Stimulated activated CD8-positive, alpha-beta memory T cell treated with anti-CD3 and anti-CD28 coated beads, Interleukin-15, amount 100 ng/mL, for 4 hours (primary cell): ENCODE measurements at places on chromosomes 12 and 14.

DNA sequence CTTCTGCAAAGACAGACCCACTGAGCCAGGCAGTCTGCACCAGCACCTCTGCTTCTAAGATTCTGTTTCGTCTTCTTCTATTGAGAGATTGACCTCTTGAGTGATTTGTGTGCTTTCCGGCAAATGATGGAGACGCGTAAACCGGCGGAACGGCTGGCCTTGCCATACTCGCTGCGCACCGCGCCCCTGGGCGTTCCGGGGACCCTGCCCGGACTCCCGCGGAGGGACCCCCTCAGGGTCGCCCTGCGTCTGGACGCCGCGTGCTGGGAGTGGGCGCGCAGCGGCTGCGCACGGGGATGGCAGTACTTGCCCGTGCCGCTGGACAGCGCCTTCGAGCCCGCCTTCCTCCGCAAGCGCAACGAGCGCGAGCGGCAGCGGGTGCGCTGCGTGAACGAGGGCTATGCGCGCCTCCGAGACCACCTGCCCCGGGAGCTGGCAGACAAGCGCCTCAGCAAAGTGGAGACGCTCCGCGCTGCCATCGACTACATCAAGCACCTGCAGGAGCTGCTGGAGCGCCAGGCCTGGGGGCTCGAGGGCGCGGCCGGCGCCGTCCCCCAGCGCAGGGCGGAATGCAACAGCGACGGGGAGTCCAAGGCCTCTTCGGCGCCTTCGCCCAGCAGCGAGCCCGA lies 703 bp downstream of the ASCL4 start:
- DNase-seq: no peak

DNA sequence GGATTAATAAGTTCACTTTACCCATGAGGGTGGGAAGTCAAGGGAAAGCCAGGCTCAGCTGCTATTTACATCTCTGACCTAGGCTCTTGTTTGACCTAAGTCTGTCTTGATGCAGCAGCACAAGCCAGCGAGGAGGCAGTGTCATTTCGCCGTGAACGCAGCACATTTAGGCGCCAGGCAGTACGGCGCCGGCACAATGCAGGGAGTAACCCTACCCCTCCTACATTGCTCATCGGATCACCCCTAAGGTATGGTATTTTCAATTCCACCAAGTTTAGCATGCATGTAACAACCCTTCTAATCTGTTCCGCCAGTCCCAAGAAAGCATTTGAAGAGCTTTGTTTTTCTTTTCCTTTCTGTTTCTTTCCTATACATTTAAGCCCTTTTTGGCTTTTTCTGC lies 81.2 kb downstream of the PCNX1 start:
- no peak for DNase-seq

- DNase-seq: no peak
Measured at GRCh38 chr12:81987371-81987770, 228.2 kb upstream of the PPFIA2 start.

- no peak for DNase-seq
Measured at GRCh38 chr12:100857418-100857817, 62.8 kb downstream of the ANO4 start.

DNA sequence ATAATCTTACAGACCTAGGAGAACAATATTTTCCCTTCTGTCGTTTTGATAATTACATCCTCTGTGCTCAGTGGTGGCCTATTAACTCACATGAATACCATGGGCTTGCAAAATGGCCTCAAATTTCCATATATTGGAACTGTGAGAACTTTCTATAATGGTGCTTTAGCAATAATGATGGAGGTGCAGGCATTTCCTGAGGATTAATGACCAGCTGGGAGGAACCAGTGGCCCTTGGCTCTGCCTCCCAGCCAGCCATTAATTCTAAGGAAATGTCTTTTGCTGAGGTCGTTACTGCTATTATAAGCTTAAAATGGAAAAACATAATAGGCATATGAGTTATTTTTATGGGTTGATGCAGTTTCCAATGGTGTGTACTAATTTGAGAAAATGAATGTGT lies 33.6 kb downstream of the HMGA2 start:
- DNase-seq: no peak

- no peak for DNase-seq
Measured at GRCh38 chr12:109811624-109811995, 21.6 kb downstream of the TRPV4 start.

DNA sequence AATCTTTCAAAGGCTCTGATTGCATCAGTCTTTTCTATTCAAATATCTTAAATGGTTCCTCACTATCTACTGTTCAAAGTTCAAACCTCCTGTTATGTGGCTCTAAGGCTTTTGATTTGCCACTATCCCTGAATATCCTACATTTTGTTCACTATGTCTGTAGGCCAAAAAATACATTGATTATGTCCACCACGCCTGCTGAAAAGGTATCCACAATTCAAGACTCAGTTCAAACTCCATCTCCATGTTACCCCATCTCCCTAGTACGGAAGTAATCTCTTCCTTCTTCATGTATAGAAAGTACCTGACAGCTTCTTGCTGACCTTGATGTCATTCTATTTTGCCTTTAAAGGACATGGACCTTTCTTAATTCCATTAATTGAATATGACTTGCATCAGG lies 24.8 kb downstream of the TAOK3 start:
- no peak for DNase-seq

- no peak for DNase-seq
Measured at GRCh38 chr12:22670762-22671161, 45.8 kb downstream of the ETNK1 start.

- no peak for DNase-seq
Measured at GRCh38 chr12:27277846-27278260, 33.8 kb downstream of the STK38L start.

GRCh38 chr14:75614179-75614578 lies 35.8 kb downstream of the FLVCR2 start:
- DNase-seq: no peak

DNA sequence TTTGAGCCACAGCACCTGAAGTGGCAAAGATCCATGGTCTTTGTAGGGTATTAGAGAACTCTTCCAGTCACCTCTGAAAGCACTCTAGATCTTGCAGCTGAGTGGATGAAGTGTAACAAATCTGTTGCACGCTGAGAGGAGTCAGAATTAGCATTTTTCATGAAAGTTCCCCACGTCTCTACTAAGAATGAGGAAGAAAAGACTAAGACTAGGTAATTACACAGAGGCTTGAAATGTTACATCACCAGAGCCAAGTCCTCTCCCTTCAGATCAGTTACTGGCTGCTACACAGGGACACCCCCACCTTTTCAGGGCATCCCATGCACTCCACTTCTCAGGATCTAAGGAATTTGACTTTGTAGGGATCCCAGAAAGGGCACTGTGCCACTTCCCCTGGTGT lies 98.6 kb upstream of the FKBP4 start:
- DNase-seq: no peak

DNA sequence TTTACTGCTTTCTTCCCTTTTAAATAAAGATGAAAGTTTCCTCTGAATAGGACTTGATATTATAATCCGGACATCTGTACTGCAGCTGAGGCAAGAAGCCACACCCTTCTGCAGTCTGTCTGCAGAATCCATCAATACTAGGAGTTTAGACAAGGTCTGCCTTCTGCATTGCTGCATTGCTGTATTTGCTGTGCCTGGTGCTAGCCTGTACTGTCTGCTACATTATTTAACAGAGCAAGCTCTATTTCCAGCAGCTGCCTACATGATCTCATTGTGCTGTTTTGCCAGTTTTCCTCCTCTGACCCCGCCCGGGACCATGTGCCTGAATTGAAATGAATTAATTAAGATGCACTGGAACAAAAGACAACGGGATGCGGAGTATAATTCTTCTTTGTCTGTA lies 1.7 kb downstream of the TUBA1A start:
- no peak for DNase-seq

GRCh38 chr14:69632593-69633151 lies 21.3 kb downstream of the SUSD6 start:
- no peak for DNase-seq

DNA sequence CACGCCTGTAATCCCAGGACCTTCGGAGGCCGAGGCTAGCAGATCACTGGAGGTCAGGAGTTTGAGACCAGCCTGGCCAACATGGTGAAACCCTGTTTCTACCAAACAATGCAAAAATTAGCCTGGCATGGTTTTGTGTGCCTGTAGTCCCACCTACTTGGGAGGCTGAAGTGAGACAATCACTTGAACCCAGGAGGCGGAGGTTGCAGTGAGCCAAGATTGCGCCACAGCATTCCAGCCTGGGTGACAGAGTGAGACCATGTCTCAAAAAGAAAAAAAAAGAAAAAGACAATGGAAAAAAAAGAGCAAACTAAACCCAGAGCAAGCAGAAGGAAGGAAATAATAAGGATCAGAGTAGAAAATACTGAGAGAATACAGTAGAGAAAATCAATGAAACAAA lies 5.4 kb downstream of the CHURC1 start:
- no peak for DNase-seq

DNA sequence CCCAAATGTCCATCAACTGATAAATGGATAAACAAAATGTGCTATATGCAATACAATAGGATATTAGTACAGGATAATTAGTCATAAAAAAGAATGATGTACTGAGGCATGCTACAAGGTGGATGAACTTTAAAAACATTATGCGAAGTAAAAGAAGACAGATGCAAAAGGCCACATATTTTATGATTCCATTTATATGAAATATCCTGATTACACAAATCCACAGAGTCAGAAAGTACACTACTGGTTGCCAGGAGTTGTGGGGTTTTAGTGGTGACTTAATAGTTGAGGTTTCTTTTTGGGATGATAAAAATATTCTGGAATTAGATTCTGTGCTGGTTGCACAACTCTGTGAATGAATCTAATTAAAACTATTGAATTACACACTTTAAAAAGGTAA lies 12.6 kb downstream of the TRIM9 start:
- no peak for DNase-seq

GRCh38 chr12:122081697-122082221 lies 3.2 kb downstream of the MLXIP start:
- DNase-seq: no peak
